ENCODE measurements at places on chromosomes 7 and 10.

DNA sequence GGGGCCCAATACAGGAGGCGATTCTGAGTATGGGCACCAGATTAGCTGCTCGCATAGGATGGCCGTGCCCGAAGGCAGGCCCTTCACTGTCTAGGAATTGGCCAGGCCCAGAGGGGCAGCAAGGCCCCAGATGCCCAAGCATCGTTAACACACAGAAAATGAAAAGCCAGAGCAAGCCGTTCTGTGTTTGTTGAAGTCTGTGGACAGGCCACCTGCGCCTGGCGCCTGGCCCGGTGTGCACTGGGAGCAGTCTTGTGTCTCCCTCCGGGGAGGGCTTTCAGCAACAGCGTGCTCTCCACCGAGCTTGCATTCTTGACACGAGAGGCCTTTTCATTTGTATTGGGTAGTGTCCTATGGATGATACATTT is 34.5 kb upstream of the TTYH3 start:
- no peak for DNase-seq

DNA sequence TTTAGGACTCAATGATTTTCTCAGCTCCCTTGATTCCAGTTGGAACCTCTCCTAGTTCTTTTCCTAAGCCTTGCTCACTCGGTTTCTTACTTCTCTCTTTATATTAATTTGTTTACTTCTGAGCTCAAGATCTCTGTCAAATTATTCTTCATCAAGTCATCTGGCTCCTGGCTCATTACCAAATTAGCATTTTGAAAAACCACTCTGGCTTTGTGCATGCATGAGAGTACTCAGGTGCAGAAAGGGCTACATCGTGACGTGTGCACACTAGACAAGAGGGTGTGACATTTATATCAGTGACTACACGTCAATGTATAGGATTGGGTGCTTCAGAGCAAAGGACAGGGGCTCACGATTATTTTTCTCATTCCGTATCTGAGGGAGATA is 645.7 kb upstream of the DPP6 start:
- no peak for DNase-seq

- no peak for DNase-seq
Measured at GRCh38 chr7:133584956-133585668, 332.2 kb downstream of the EXOC4 start.

- DNase-seq, result no peak
Measured at GRCh38 chr7:146331369-146331768, 214.8 kb downstream of the CNTNAP2 start.

All from stimulated activated CD8-positive, alpha-beta memory T cell treated with anti-CD3 and anti-CD28 coated beads, Interleukin-4, amount 100 ng/mL, for 4 hours (primary cell).